Activated CD4-positive, alpha-beta T cell treated with anti-CD3 and anti-CD28 coated beads, Interleukin-2, amount 50 U/mL, for 4 hours (primary cell): ENCODE measurements at places on chromosomes 7 and 10.

DNA sequence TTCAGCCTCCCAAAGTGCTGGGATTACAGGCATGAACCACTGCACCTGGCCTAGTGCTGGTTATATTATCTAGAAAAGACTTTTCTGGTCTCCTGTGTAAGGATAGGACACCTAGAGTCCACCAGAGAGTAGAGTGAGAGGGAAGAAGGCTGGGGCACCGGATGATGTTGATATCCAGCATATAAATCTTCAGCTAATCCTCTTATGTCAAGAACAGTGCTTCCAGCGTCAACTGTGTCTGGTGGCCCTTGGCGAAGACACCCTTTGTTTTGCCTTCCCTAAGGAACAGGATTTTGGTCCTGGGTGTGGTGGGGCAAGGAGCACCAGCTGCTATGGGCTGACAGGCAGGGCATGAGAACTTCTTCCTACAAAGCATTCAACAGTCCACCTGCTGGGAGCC is 16.3 kb upstream of the INMT start:
- DNase-seq, result no peak

- DNase-seq, result no peak
Observed at GRCh38 chr10:79190740-79191261, 122.0 kb downstream of the ZMIZ1 start.

GRCh38 chr10:79905322-79906314 is 43.3 kb downstream of the SFTPD start:
- no peak for DNase-seq

GRCh38 chr7:158556721-158557440 is 30.7 kb downstream of the PTPRN2 start:
- no peak for DNase-seq

GRCh38 chr7:21944616-21945453 is 864 bp downstream of the CDCA7L start:
- DNase-seq, result peak; percentile 22

GRCh38 chr7:49643321-49643720 is 130.1 kb upstream of the VWC2 start:
- no peak for DNase-seq

- DNase-seq, result no peak
Observed at GRCh38 chr7:116164552-116165306, 45.6 kb upstream of the TES start.

GRCh38 chr7:23434147-23434917 is 36.0 kb downstream of the IGF2BP3 start:
- DNase-seq, result no peak

- DNase-seq, result no peak
Observed at GRCh38 chr7:68821846-68822245, 776.4 kb upstream of the AUTS2 start.

- no peak for DNase-seq
Observed at GRCh38 chr10:122182308-122182707, 88.8 kb upstream of the BTBD16 start.

GRCh38 chr10:60310740-60311139 is 78.9 kb downstream of the ANK3 start:
- DNase-seq, result no peak

DNA sequence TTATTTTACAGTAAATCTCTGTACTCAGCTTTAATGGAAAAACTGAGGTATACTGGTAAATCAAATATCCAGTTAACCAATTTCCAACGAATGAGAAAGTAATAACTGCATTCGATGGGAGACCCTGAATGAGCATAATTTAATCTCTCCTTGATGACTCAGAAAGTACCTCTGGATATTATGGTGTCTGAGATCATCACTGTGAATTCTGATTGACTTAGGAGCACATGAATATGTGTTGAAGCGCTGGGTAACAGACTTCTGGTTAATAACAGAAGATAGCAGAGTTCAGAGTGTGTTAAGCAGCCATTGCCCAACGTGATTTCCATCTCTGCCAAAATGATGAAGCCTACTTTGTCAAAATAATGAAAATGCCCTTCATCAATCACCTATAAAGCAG is 116.6 kb downstream of the NRP1 start:
- DNase-seq, result no peak

- DNase-seq, result no peak
Observed at GRCh38 chr7:88401009-88401623, 94.4 kb upstream of the STEAP4 start.

DNA sequence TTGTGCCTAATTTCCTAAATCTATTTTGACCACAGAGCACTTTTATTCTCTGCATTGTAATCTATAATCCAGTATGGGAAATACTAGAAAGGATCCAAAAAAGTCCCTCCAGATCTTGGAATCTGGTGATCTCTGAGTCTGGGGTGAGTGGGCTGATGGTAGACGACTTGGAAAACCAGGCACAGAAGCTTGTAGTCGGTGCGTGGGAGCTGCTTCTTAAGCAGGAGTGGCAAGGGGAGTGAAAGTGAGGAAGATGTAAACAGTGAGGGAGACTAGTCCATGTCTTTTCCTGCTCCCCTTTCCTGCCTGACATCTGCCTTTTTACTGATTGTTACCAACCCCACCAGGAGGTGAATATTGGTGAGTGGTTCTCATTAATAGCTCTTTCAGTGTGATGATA is 6.8 kb downstream of the AUTS2 start:
- no peak for DNase-seq

DNA sequence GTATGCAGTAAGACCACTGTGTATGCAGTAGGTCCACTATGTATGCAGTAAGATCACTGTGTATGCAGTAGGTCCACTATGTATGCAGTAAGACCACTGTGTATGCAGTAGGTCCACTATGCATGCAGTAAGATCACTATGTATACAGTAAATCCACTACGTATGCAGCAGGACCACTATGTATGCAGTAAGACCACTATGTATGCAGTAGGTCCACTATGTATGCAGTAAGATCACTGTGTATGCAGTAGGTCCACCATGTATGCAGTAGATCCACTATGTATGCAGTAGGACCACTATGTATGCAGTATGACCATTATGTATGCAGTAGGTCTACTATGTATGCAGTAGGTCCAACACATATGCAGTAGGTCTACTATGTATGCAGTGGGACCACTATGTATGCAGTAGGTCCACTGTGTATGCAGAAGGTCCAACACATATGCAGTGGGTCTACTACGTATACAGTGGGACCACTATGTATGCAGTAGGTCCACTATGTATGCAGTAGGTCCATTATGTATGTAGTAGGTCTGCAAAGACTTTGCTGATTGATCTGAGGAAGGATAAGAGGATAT is 313.6 kb downstream of the ADARB2 start:
- no peak for DNase-seq

DNA sequence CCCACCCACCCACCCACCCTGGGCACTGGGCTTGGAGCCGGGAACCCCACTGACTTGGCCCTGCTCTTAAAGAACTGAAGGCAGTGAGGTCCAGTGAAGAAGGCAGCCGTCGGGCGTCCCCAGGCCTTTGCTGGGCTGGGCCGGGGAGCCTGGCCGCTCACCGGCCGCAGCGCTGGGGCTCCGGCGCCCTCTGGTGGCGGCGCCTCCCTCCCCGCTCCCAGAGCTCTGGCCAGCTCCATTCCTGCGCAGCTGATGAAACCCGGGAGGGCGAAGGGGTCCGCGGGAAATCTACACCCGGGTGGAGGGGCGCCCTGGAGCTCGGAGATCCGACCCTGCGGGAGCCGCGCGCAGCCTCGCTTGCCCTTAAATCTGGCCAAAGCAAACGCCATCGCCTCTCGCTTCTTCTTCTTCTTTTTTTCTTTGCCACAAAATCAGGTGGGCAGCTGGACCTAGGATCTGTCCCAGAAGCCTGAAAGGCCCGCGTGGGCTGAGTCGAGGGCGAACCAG is 1.7 kb upstream of the CXCL12 start:
- peak; percentile 5 for DNase-seq

GRCh38 chr10:34814223-34814912 is 728 bp downstream of the PARD3 start:
- no peak for DNase-seq

- DNase-seq, result no peak
Observed at GRCh38 chr10:80493522-80494051, 39.5 kb downstream of the TSPAN14 start.

DNA sequence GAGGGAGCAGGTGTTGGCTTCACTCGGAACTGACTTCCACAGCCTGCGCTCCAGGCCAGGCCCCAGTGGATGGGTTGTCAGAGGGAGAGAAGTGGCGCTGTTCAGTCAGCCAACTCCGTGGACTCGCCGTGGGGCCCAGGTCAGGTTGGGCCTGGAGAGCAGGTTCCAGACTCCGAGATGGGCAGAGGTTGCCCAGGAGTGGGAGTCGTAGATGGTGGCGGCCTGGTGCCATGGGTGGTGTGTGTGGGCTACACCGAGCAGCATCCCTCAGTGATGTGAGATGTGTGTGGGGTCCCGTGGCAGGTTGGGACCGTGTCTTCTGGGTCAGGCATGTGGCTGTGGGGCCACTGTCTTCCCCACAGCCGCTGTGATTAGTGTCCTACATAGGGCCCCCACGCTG is 10.4 kb downstream of the ZNF316 start:
- DNase-seq, result no peak

- no peak for DNase-seq
Observed at GRCh38 chr7:130133029-130133782, 62.9 kb downstream of the KLHDC10 start.

DNA sequence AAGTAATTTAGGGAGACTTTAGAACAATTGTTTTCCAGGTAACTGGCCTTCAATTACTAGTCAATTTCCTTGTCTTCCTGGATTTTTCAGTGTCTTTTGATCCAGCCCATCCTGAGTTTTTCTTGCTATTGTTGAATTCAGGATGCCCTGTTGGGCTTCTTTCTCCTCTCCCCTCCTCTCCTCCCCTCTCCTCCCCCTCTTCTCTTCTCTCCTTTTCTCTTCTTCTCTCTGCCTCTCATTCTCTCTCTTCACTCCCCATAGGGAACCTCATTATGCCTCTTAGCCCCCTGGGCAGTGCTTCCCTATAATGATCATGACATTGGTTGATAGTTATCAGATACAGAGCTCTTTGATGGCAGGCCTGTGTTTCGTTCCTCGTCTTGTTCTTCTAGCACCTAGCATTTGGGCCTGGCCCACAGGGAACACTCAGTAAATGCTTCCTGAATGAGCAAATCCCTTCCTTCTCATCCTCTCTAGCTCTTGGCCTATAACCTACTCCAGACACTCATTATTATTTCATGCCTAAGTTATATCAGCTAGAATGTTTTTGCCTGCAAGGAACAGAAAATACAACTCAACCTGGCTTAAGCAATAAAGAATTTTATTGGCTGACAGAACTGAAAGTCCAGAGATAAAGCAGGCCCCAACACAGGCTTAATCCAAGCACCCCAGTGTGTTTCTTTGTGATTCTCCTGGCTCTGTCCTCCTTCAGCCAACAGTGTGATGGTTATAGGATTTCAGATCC is 56.8 kb downstream of the CACNB2 start:
- no peak for DNase-seq

GRCh38 chr10:51596695-51597094 is 102.7 kb downstream of the CSTF2T start:
- no peak for DNase-seq

- no peak for DNase-seq
Observed at GRCh38 chr10:18043148-18044006, 91.7 kb downstream of the SLC39A12 start.

DNA sequence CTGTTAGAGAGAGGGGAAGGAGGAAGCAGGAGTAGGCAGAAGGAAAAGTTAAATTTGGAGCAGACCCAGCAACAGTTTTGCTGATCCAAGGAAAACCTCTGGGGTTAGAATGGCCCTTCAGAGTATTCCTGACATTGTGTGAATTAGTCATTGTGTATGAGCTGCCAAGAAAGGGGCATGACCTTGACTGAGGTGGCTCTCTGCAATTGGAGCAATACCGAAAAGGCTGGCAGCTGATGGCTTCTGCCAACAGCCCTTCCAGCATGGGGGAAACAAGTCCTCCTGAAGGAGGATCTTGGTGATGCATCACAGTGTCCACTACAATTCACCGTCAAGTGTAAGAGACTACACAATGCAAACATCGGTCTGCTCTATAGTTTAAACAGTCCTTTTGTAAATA is 20.6 kb upstream of the WASL start:
- DNase-seq, result no peak

GRCh38 chr7:158992759-158993158 is 136.4 kb downstream of the DYNC2I1 start:
- DNase-seq, result no peak

- DNase-seq, result no peak
Observed at GRCh38 chr10:31896968-31897384, 31.7 kb downstream of the ARHGAP12 start.

DNA sequence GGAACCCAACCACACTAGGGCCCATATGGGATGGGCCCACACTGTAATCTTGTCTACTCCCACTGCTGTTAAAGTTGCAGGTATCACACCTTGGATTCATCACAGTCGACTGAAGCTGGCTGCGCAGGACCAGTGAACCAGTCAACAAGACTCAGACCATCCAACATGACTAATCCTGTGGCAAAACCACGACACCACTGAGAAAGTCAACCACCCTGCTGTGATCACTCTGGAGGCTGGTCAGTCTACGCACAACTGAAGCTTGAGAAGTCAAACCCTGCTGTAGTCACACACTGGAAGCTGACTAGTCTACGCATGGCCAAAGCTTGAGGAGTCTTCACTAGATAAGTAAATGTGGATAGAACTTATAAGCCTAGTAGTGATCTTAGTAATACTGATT is 9.6 kb upstream of the CYREN start:
- DNase-seq, result no peak

DNA sequence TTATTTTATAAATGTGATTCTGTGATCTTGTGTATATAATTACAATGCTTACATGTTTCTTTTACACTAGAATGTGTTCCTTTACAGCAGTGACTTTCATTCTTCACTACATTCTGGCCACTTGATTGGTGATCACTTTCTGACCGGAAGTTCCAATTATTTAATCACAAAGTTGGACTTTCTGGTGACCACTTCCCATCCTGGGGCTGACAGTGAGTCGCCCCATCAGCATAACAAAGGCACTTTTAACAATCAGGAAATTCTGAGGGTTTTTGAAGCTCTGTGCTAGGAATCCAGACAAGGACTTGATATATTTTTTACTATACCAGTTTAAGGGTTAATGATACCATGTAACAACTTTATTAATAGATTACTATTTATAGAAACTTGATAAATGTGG is 282.3 kb upstream of the KAT6B start:
- no peak for DNase-seq

- DNase-seq, result no peak
Observed at GRCh38 chr10:95600158-95600557, 39.0 kb upstream of the SORBS1 start.

DNA sequence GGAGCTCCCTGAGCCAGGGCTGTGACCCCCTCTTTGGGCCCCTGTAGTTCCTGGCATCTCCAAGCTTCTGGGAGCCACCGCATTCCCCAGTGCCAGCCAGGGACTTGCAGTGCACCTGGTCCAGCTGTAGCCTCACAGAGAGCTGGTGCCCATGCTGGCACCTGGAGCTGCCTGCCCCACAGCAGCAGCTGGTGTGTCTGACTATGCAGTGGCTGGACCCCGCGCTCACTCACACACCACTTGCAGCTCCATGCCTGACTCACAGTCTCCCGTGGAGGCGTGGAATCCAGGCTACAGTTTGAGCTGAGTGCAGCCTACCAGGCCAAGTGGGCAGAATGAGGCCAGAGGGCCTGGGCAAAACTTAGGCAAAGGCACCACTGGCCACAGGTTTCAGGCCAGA is 102.2 kb upstream of the NAMPT start:
- DNase-seq, result no peak

- no peak for DNase-seq
Observed at GRCh38 chr10:61822781-61823230, 78.7 kb upstream of the ARID5B start.
